ENCODE measurements at places on chromosomes 1 and 21.
A peak's percentile ranks its signal among the peaks of the same experiment; 100 is the strongest.

- no peak for DNase-seq
Measured at GRCh38 chr1:89746424-89747149, 74.2 kb upstream of the LRRC8D start.

DNA sequence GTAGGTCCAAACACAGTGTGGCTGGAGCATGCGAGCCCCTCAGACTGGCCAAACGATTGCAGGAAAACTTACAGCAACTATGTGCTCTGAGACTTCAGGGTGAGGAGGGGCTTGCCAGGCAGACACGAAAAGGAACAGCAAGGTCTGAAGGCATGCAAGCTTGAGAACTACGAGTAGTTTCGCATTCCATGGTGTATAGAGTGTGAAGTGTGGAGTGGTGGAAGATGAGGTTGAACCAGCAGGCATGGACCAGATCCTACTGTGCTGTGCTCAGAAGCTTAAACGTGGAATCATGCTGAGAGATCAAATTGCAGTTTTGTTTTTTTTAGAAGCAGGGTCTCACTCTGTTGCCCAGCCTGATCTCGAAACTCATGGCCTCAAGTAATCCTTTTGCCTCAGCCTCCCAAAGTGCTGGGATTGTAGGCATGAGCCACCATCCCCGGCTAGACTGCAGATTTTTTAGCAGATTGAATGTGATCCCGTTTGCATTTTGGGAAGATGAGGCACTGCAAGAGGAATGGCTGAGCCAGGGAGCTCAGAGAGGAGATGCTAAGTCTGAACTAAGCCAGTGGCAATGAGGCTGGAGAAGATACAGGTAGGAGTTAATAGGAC lies 5.1 kb upstream of the TFAP2E start:
- no peak for DNase-seq

- DNase-seq: no peak
Measured at GRCh38 chr1:54986533-54986932, 6.1 kb downstream of the TMEM61 start.

GRCh38 chr1:6490181-6491080 lies 1.0 kb downstream of the PLEKHG5 start:
- peak; percentile 50 for DNase-seq

DNA sequence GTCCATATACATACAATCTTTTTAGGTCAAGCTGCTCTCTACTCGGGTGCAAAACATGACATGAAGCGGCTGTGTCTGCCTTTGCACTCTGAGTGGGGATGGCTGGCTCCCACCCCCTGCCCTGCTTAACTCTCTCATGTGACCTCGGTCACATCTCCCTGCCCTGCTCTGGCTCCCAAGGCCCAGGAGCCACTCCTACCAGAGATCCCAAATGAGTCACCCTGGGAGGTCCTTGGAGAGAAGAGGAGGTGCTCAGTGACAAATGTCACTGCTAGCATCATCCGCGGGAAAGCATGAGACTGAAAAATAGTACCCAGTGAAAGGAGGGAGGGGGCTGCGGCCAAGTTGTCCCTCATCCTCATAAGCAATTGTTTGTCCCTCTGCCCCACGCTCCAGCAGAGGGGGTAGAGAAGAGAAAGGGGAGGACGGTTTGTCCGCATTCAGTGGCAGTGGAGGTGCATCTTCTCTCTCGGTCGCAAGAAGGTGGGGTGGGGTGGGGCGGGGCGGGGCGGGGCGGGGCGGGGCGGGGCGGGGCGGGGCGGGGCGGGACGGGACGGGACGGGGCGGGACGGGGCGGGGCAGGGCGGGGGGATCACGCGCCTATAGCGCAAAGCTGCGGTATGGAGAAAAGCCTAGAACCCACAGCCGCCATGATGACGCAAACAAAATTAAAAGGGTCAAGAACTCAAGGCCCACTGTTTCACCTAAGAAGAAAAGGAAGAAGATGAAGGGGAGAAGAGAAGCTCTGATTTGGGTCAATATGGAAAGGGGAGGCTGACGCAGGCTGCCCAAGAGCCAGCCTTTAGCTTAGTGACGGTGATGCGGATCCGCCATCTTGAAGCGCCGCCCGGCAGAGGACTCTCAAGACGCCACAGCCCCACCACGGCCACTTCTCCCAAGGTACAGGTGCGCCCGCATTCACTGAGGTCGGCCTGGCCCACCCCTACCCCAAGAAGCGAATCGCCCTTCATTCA lies 66.2 kb downstream of the CD46 start:
- DNase-seq: no peak

DNA sequence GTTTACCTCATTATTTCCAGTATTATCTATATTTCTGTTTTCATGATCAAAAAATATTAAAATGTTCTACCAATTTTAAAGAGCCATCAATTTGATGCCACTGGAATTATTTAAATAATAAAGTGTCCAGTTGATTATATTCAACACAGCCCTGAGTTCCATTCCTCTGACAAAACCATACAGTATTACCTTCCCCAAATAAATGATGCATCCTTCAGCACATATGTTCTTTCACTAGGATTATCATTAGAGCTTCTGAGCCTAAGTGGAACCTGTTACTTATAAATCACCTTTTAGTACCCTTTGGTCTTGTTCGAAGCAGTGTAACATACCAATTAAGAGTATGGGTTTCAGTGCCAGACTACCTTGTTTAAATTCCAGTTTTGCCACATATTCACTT lies 17.3 kb upstream of the PLEKHO1 start:
- DNase-seq: no peak

DNA sequence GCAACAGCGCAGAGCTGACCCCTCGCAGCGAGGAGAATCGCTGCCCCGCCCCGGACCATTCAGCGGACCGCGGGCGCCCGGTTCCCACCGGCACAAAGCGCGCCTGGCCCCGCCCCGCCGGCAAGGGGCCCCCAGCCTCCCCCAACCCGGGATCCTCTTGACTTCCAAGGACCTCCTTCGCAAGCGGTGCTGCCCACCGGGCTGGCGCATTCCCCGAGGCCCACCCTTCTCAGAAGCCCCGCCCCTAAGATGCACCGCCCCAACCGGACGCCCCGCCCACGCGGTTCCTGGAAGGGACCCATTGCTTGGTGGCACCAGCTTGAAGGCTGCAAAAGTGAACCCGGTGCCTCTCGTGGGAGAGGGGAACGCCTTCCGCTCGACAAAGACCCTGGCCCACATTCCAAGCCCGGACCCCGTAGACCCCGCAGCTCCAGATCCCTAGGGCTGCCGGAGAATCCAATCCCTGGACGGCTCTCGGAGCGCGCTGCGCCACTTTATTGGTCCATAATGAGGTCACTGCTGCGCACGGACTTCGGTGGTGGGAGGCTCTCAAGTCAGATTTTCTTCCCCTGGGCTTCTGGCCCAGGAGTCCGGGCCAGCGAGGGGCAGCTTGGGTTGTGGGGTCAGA lies 2.0 kb downstream of the HES3 start:
- DNase-seq: peak; percentile 21

DNA sequence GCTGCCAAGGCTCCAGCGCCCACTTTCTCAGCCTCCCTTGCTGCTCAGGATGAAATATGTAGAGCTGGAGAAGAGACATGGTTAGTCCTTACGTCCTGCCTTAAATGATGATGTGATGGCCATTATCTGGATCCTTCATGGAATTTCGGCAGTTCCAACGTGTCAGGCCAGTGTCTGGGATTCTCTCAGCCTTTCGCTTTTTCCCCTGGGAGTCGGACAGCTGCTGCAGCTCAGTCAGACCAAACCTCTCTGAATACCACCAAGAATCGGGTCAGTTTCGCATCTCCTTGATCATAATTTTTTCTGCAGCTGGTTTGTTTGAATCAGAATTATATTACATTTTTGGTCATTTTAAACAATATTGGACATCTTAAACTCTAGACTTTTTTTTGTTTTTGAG lies 22.3 kb upstream of the KLHDC8A start:
- no peak for DNase-seq

- DNase-seq: no peak
Measured at GRCh38 chr1:22846458-22846857, 126.2 kb downstream of the LACTBL1 start.

DNA sequence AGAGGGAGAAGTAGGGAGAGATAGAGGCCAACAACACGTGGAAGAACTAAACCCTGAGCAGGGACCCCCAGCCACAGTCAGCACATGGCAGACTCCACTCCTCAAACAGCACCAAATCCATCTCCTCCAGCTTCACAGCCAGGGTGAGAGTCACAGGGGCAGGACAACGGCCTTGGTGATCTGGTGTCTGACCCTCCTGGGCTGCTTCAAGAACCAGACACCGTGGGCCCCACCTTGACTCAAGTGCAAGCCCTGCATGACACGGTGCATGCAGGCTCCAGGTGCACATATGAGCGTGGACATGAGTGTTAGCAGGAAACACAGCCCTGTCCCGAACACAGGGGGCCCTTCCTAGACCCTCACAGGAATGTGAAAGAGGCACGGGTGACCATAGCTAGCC lies 21.9 kb downstream of the S100A7 start:
- DNase-seq: no peak

GRCh38 chr1:64962441-64962840 lies 3.9 kb downstream of the JAK1 start:
- DNase-seq: peak; percentile 8

- DNase-seq: no peak
Measured at GRCh38 chr1:54499360-54500106, 48.5 kb upstream of the ACOT11 start.

- DNase-seq: no peak
Measured at GRCh38 chr1:61436491-61437120, 288.3 kb downstream of the TM2D1 start.

DNA sequence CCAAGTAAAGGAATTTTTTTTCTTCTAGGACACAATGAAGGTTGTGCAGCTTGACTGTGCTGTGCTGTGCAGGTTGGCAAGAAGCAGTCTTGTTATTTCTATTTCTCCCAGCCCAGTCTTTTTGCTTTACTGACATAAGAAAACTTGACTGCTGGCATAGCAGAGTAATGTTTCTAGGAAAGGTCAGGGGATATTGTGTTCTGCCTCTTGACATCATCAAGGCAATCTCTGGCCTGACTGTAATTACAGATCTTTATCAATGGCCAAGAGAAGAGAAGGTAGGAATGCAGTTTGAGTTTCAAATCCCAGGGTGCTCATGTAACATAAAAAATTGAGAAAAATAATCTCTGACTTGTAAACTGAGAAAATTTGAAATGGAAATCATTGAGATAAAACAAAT lies 226.3 kb upstream of the ADGRL4 start:
- DNase-seq: no peak

DNA sequence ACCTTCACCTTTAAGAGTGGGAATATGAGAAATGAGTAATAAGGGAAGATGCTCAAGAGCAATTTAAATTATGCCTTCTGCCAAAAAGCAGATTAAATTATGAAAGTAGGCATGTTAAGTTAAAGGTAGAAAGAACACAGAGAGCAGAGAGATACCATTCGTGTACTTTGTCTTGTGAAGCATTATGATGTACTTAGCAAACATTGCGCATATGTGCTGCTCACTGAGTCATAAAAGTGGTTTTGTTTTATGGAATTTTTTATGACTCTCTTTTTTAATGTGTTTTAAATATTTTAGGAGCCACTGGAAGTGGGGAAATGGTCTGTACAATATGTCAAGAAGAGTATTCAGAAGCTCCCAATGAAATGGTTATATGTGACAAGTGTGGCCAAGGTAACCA lies 35.3 kb downstream of the MTF2 start:
- DNase-seq: no peak

GRCh38 chr1:60705026-60705425 lies 377.3 kb upstream of the NFIA start:
- DNase-seq: no peak

DNA sequence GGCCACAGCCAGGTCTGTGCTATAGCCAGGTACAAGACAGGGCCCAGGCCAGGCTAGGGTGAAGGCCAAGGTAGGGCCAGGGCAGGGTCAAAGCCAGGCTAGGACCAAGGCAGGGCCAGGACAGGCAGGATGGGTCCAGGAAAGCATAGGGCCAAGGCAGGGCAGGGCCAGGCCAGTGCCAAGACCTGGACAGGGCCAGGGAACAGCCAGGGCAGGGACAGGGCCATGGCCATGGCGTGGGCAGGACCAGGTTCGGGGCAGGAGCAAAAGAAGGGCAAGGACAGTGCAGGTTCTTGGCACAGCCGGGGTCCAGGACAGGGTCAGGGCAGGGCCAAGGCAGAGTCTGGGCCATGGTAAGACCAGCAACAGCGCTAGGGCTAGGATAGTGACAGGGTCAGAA lies 153.4 kb downstream of the LIPI start:
- DNase-seq: no peak

DNA sequence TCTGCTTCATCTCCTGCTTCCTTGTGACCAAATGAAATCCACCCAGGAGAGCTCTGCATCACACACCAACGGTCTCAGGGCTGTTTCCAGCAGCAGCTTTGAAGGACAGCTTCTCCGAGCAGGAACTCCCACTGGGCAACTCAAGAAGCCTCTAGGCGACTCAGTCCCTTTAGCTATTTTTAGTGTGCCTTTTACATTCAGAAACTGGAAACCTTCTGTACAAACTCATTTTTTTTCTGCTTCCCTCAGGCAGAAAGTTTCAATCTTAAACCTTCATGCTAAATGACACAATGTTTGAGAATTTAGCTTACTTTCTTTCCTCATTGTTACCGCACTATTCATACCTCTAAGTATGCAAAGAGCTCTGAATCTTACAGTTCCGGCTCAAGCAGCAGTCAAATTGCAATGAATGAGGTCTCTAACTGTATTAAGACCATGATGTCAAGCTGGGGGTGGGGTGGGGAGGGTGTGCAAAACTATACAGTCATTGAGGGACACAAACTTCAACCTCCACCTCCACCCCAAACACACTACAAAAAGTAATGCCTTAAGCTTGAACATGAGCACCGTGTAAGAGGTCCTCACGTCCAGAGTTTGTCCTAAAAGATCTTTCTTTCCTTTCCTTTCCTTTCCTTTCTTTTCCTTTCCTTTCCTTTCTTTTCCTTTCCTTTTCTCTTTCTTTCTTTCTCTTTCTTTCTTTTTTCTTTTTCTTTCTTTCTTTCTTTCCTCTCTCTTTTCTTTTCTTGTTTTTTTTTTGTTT lies 16.4 kb upstream of the TARBP1 start:
- no peak for DNase-seq

DNA sequence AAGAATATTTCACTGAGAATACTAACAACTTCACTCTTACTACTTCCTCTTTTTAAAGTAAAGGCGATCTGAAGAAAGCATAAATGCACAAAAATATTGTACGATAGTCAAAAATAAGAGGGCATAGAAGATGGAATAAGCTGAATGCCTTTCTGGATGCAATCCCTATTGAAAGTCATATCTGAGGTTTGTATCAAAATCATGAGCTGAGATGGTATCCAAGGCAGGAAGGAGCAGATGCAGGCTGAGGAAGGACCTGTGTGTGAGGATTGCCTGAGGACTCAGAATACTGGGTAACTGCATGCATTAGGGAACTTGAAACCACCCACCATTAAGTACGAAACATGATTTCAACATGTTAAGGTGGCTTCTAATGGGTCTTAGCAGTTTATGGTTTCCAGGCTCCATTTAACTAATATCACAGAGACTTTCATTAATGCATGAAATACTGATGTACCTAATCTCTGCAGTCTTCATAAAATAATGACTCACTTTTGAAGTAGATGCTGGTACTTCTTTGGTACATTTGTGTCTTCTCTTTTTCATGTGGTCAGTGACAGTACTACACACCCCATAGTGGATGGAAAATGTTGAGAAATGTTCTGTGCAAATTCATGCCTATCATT lies 29.6 kb upstream of the RGS1 start:
- no peak for DNase-seq

- no peak for DNase-seq
Measured at GRCh38 chr1:28282426-28283407, 23.4 kb downstream of the SESN2 start.

- DNase-seq: no peak
Measured at GRCh38 chr1:199856216-199856780, 171.2 kb upstream of the NR5A2 start.

All from stimulated activated CD4-positive, alpha-beta T cell treated with anti-CD3 and anti-CD28 coated beads, Interleukin-12 subunit alpha, Interleukin-12 subunit beta, amount 100 ng/mL, for 48 hours (primary cell).